Hepatocyte (in vitro differentiated cells): ENCODE measurements at places on chromosomes 2 and 18. TPM values are rescaled to one million over a fixed set of nuclear protein-coding genes. Genes with fewer than 3 reads are reported as not detected.

DNA sequence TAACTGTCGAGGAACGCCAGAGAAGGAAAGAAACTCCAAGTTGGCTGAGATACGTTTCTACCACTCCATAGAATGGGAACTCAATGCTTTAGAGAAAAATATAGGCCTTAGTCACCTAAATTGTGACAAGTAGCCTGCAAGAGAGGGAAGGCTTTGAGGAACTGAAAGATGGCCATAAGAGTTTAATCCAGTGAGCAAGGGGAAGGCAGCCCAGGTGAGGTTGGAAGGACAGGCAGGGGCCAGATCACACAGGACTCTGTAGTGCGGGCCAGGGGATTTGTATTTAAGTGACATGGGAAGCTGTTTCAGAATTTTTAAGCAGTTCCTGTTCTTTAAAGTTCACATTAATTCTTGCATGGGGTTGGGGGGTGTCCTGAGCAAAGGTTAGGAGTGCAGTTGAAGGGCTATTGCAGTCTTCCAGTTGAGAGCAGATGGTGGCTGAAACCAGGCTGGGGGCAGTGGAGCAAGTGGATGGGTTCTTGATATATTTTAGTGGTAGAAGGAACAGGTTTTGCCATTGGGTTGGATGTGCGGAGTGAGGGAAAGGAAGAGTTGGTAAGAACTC is 138.9 kb upstream of the PELI1 start:
- no peaks in the 10 kb centered on the region for H3K27me3 ChIP-seq
- no peak for DNase-seq
- H3K4me1 ChIP-seq: peaks cover 5% of the 10 kb centered on the region

DNA sequence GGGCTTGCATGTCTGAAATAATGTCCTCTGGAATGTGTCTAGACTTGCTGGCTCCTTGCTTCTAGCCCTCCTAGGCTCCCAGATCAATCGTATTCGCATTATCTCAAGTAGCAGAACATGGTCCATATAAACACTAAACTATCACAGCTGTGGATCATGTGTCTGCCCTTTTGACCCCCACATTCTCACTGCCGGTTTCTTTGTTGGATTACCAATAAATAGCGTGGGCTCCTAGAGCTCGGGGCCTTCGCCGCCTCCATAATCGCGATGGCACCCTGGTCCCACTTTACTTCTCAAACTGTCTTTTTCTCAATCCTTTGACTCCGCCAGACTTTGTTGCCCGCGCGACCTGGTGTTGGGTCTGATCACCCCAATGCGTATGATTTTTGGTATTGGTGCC is 6.3 kb upstream of the SCYGR8 start:
- no peaks in the 10 kb centered on the region for H3K27me3 ChIP-seq
- no peak overlapping the region for H3K4me3 ChIP-seq
- H3K36me3 ChIP-seq: no peaks in the 10 kb centered on the region
- peak overlapping the region; percentile 35 for H3K27ac ChIP-seq
- H3K4me1 ChIP-seq: no peaks in the 10 kb centered on the region
- DNase-seq: peak; percentile 25

DNA sequence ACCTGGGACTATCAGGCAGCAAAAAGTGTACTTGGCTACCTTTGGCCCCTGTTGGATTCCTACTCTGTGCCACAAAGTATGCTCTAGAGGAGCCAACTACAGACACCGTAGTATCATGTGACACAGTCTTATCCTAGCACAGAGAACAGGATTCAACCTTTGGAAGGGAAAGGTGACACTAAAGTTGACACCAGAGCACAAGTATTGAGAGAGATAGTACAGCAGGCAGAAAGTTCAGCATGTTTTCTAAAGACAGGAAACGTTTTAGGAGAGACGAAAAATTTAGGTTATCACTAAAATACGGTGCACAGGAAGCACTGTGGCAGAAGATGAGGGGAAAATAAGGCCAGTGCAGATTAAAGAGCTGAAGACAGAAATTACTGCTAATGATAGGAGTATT is 18.6 kb downstream of the SMAD2 start:
- peaks cover 24% of the 10 kb centered on the region for H3K4me1 ChIP-seq
- no peak overlapping the region for H3K4me3 ChIP-seq
- H3K27ac ChIP-seq: peak overlapping the region; percentile 32
- H3K36me3 ChIP-seq: no peaks in the 10 kb centered on the region

LYPD6 gene
- 11.2 and 12.3 TPM in 2 replicates for total RNA-seq

- no peak for DNase-seq
- peaks cover 27% of the 10 kb centered on the region for H3K4me1 ChIP-seq
- no peak overlapping the region for H3K27ac ChIP-seq
- H3K27me3 ChIP-seq: no peaks in the 10 kb centered on the region
- H3K4me3 ChIP-seq: no peak overlapping the region
Observed at GRCh38 chr2:106034325-106034724, 159.8 kb downstream of the UXS1 start.

- H3K27ac ChIP-seq: no peak overlapping the region
- peaks cover 24% of the 10 kb centered on the region for H3K27me3 ChIP-seq
- no peaks in the 10 kb centered on the region for H3K36me3 ChIP-seq
- peaks cover 10% of the 10 kb centered on the region for H3K4me1 ChIP-seq
- peak; percentile 67 for DNase-seq
Observed at GRCh38 chr2:129923265-129924091, 56.0 kb upstream of the RAB6C start.

GRCh38 chr2:156955701-156956100 is 301.8 kb upstream of the GALNT5 start:
- no peak overlapping the region for H3K27ac ChIP-seq
- H3K27me3 ChIP-seq: no peaks in the 10 kb centered on the region
- H3K36me3 ChIP-seq: no peaks in the 10 kb centered on the region
- H3K4me1 ChIP-seq: no peaks in the 10 kb centered on the region

- H3K27ac ChIP-seq: peak overlapping the region; percentile 20
- no peaks in the 10 kb centered on the region for H3K36me3 ChIP-seq
- H3K27me3 ChIP-seq: no peaks in the 10 kb centered on the region
- peaks cover 22% of the 10 kb centered on the region for H3K4me1 ChIP-seq
Observed at GRCh38 chr18:77108821-77109647, 23.5 kb downstream of the MBP start.

ANKRD29 gene
- 12.1 and 17.4 TPM in 2 replicates for total RNA-seq

- H3K27me3 ChIP-seq: no peaks in the 10 kb centered on the region
- peaks cover 15% of the 10 kb centered on the region for H3K4me1 ChIP-seq
- H3K4me3 ChIP-seq: no peak overlapping the region
- H3K27ac ChIP-seq: no peak overlapping the region
- DNase-seq: no peak
Observed at GRCh38 chr2:176589287-176589686, 320.0 kb downstream of the MTX2 start.

- H3K27me3 ChIP-seq: no peaks in the 10 kb centered on the region
- no peak for DNase-seq
- H3K36me3 ChIP-seq: no peaks in the 10 kb centered on the region
- no peak overlapping the region for H3K4me3 ChIP-seq
- H3K27ac ChIP-seq: no peak overlapping the region
Observed at GRCh38 chr2:53424902-53425301, 342.7 kb upstream of the CHAC2 start.

DNA sequence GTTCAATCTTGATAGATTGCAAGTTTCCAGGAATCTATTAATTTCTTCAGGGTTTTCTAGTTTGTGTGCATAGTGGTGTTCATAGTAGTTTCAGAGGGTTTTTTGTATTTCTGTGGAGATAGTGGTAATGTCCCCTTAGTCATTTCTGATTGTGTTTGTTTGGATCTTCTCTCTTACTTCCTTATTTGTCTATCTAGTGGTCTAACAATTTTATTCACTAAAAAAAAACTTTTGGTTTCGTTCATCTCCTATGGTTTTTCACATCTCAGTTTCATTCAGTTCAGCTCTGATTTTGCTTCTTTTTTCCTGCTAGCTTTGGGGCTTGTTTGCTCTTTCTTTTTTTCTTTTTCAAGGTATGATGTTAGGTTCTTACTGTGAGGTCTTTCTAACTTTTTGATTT is 94.5 kb downstream of the SNTG2 start:
- no peaks in the 10 kb centered on the region for H3K27me3 ChIP-seq
- no peaks in the 10 kb centered on the region for H3K4me1 ChIP-seq
- DNase-seq: no peak
- H3K27ac ChIP-seq: no peak overlapping the region
- H3K36me3 ChIP-seq: no peaks in the 10 kb centered on the region

DNA sequence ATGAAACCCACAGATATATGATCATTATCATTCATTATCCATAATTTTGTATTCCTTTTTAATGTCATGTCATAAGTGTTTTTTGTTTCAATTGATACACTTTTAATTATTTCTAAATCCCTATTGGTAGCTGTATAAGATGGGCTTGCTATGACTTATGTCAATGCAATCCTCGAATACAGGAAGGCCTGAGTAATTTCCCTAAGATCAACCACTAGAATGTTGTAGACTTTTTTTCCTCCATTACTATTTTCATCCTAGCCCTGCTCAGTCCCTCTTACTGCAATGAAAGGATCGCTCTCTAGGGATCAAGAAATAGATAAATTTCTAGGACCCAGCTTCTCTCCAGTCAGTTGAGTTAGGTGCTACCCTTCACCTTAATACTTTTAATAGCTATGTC is 186.3 kb downstream of the KCNE4 start:
- no peaks in the 10 kb centered on the region for H3K36me3 ChIP-seq
- H3K27ac ChIP-seq: no peak overlapping the region
- H3K4me3 ChIP-seq: no peak overlapping the region

DLX2 gene
- total RNA-seq: 0.04 and 0.37 TPM in 2 replicates

GRCh38 chr2:145410086-145410485 is 890.2 kb upstream of the ZEB2 start:
- H3K4me3 ChIP-seq: no peak overlapping the region
- H3K27me3 ChIP-seq: peaks cover 4% of the 10 kb centered on the region
- H3K36me3 ChIP-seq: no peaks in the 10 kb centered on the region
- no peak for DNase-seq

DNA sequence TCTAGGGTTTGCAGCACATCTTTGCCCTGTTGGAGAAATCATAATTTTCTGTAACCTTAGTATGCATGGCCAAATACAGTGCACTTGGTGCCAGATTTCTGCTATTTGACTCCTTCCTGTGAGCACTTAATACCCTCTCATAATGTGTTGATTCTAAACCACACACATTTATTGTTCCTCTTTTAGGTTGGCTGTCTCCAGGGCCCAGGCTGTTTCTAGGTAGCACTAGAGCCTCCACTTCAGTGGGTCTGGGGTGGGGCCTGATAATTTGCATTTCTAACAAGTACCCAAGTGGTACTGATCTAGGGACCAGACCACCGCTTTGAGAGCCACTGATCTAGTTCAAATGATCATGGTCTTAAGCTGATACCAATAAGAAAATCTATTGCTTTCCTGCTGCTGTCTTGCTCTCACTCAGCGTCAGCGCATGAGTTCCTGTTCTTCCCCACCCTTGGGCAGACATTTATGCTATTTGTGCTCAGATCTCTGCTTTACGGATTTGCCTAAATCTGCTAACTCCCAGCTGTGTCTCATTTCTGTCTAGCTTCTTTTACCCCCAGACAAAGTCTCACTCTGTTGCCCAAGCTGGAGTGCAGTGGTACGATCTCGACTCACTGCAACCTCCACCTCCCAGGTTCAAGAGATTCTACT is 7.4 kb downstream of the PTRHD1 start:
- no peaks in the 10 kb centered on the region for H3K36me3 ChIP-seq
- DNase-seq: no peak
- no peaks in the 10 kb centered on the region for H3K27me3 ChIP-seq
- H3K27ac ChIP-seq: no peak overlapping the region
- H3K4me1 ChIP-seq: no peaks in the 10 kb centered on the region
- no peak overlapping the region for H3K4me3 ChIP-seq

PLEKHA3 gene
- 8.3 and 9.1 TPM in 2 replicates for total RNA-seq

BMPR2 gene
- total RNA-seq: 40.9 and 42.2 TPM in 2 replicates

DNA sequence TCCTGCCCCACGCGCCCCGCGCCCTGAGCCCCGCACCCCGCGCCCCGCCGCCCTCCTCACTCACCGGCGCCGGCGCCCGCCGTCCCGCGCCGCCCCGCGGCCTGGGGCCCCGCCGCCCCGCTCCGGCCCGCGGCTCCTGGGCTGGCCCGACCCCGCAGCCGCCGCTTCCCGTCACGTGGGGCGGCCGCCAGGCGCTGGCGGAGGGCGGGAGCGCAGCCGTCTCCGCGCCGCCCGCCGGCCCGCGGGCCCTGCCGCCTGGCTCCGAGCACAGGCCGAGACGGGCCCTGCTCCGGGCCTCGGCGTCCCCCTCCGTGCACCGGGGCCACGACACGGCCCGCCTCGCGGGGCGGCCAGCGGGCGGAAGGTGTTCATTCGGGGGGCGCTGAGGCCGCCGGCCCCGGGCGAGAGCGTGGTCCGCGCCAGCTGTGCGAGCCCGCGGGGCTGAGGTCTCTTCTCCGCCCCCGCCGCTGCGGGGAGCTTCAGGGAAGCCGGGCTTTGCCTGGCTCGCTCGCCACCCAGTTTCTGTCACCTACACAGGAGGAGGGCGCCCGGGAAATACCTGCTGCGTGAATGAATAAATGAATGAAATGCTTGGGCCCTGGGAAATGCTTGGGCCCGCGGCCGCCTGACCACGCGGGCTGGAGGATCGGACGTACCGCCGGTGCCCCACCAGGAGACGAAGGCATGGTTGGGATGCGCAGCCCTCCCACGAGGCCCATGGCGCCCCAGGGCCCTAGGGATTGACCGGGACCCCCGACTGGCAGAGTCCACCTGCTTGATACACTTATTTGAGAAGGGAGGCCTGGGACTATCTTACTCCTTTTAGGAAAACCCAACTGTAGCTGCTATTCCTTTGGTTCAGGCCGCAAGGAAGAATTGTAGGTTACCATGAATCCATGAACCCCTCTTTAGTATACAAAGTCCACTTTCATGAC is at the start of gene TGFBRAP1:
Gene TGFBRAP1, minus strand, starts transcription at position 175 of the 935 bp plus-strand sequence. CDS start 21,434 bp downstream, outside the sequence.
- H3K27ac ChIP-seq: peak within 1 kb of the TSS; percentile 94
- peak within 1 kb of the TSS; percentile 83 for H3K4me3 ChIP-seq
- peaks cover 24% of the 10 kb centered on the region for H3K4me1 ChIP-seq
- no peaks in the 10 kb centered on the region for H3K27me3 ChIP-seq

GRCh38 chr2:70789304-70790135 is 923 bp downstream of the FIGLA start:
- H3K4me1 ChIP-seq: peaks cover 7% of the 10 kb centered on the region
- H3K27me3 ChIP-seq: peaks cover 67% of the 10 kb centered on the region
- peak; percentile 77 for DNase-seq
- H3K27ac ChIP-seq: no peak overlapping the region
- H3K36me3 ChIP-seq: no peaks in the 10 kb centered on the region

TUBB8B gene
- total RNA-seq: 0.16 TPM in 1 of 2 replicates, not detected in the other

MARCHF4 gene
- total RNA-seq: 0.13 TPM in 1 of 2 replicates, not detected in the other

DNA sequence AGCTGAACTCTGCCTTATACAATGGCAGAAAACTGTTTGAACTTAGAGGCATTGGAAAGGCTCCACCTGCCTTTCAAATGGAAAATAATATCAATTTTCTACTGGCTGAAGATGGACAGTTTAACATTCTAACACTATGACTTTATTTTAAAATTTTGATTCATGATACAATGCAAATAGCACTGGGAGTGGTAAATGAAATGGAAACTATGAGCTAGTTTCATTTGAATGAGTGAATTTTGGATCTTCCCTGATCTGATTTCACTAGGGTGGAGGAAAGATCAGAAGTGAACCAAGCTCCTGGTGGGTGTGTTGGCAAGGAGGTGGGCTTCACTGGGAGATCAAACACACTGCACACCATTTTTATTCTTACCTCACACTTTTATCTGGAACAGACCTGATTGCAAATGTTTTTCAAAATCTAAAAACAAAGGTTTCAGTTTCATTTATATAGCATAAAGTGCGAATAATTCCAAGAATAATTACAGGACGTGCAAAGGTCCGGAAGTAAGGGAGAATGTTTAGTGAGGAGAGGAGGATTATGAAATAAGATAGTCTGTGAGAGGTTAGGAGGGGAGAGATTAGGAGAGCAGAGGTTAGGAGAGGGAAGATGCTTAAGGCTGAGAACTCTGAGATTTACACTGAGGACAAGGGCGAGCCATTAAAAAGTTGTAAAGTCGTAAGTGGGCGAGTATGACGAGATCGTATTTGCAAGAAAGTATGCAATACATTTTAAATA is 18.6 kb upstream of the MBP start:
- DNase-seq: no peak
- no peaks in the 10 kb centered on the region for H3K36me3 ChIP-seq
- H3K4me1 ChIP-seq: no peaks in the 10 kb centered on the region
- H3K27ac ChIP-seq: no peak overlapping the region
- H3K4me3 ChIP-seq: no peak overlapping the region
- H3K27me3 ChIP-seq: no peaks in the 10 kb centered on the region

RESP18 gene
- total RNA-seq: not detected in 2 replicates
